ENCODE measurements at places on chromosomes 4 and X. TPM values are rescaled to one million over a fixed set of nuclear protein-coding genes. Genes with fewer than 3 reads are reported as not detected.

The HOPX gene
- polyA plus RNA-seq = 10.0 TPM

The MAGEC1 gene
- polyA plus RNA-seq = 0.06 TPM

The SPARCL1 gene
- 183 TPM for polyA plus RNA-seq

The CT47B1 gene
- not detected for polyA plus RNA-seq

The UGT2B11 gene
- not detected for polyA plus RNA-seq

The MMRN1 gene
- 2.2 TPM for polyA plus RNA-seq

The TEC gene
- polyA plus RNA-seq = 0.49 TPM

The PPP1R2C gene
- polyA plus RNA-seq = not detected

The GC gene
- not detected for polyA plus RNA-seq

The DSPP gene
- polyA plus RNA-seq = not detected

The HELT gene
- polyA plus RNA-seq = not detected

The PCDH11X gene
- polyA plus RNA-seq = 0.58 TPM

The TEX13B gene
- polyA plus RNA-seq = not detected

The UNC5C gene
- 0.46 TPM for polyA plus RNA-seq

The SSX4 gene
- not detected for polyA plus RNA-seq

The FABP2 gene
- not detected for polyA plus RNA-seq

The GALNTL6 gene
- polyA plus RNA-seq = 2.9 TPM

The CSAG3 gene
- not detected for polyA plus RNA-seq

The GAGE13 gene
- polyA plus RNA-seq = not detected

The RASGEF1B gene
- 5.1 TPM for polyA plus RNA-seq

The SPANXD gene
- polyA plus RNA-seq = not detected

The PDE6B gene
- 17.0 TPM for polyA plus RNA-seq

The TBX22 gene
- polyA plus RNA-seq = not detected

The GPRASP3 gene
- polyA plus RNA-seq = 8.0 TPM

The CFAP97 gene
- 28.3 TPM for polyA plus RNA-seq

The OTUD6A gene
- polyA plus RNA-seq = not detected

The RNF4 gene
- polyA plus RNA-seq = 39.6 TPM

The PPEF1 gene
- polyA plus RNA-seq = 0.44 TPM

The DUSP9 gene
- polyA plus RNA-seq = 0.14 TPM

The TRIML2 gene
- not detected for polyA plus RNA-seq

The KLKB1 gene
- polyA plus RNA-seq = not detected

The GAGE12F gene
- polyA plus RNA-seq = not detected

The EDNRA gene
- 20.0 TPM for polyA plus RNA-seq

The VCX3B gene
- polyA plus RNA-seq = not detected

The ETDB gene
- not detected for polyA plus RNA-seq

The HDX gene
- 3.9 TPM for polyA plus RNA-seq

The SSX2B gene
- not detected for polyA plus RNA-seq

The FDCSP gene
- not detected for polyA plus RNA-seq

The PHOX2B gene
- polyA plus RNA-seq = not detected

The BEX3 gene
- 115 TPM for polyA plus RNA-seq

The KLF8 gene
- polyA plus RNA-seq = 6.5 TPM

The LEF1 gene
- polyA plus RNA-seq = 5.5 TPM

The C4orf51 gene
- not detected for polyA plus RNA-seq

The TMEM154 gene
- polyA plus RNA-seq = 0.83 TPM

The CHST7 gene
- 6.2 TPM for polyA plus RNA-seq

The SPANXN3 gene
- not detected for polyA plus RNA-seq

The SMPX gene
- 250 TPM for polyA plus RNA-seq
